ENCODE measurements at places on chromosomes 11 and 22.

- no peak for DNase-seq
These were observed 90.4 kb upstream of the CLPB start for GRCh38 chr11:72524711-72525110.

- no peak for DNase-seq
These were observed 200.2 kb downstream of the BRD1 start for GRCh38 chr22:49627217-49628181.

GRCh38 chr11:45392591-45393091, 106.5 kb upstream of the SYT13 start:
- DNase-seq: no peak

DNA sequence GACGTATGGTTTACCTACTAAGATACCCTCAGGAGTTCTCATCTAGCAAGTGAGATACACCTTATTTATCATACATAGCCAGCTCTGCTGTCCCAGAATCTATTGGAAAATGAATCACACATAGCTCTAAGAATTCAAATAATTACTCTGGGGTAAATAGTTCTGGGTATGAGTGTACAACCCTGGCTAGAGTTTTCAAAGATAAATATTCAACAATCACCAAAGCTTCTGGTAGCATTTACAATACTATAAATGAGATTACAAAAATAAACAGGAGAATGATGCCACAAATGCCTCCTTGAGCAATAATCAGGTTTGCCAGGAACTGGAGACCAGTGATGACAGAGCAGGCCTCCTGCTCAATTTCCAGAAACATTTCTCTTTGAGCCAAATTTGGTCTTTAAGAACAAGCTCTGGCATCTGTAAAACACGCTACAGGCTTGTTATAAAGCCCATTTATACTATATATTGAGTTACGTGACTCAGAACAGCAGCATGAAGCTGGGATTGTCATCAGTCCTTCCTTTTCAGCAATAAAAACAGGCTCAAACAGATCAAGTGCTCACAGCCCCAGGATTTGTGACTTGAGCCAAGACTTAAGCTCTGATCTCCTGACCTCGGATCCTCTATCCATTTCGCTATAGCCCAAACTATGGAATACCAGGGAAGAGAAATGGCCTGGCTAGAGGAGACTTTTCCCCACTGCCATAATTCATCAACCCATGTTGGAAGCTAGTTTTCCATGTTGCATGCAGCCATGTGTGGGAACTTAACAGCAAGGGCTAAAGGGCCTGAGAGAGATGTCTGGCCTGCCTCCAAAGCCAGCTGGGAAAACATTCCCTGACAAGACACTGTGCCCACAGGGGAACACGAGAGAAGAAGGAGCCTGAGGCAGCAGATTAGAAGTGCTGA, 19.7 kb downstream of the RAB30 start:
- no peak for DNase-seq

DNA sequence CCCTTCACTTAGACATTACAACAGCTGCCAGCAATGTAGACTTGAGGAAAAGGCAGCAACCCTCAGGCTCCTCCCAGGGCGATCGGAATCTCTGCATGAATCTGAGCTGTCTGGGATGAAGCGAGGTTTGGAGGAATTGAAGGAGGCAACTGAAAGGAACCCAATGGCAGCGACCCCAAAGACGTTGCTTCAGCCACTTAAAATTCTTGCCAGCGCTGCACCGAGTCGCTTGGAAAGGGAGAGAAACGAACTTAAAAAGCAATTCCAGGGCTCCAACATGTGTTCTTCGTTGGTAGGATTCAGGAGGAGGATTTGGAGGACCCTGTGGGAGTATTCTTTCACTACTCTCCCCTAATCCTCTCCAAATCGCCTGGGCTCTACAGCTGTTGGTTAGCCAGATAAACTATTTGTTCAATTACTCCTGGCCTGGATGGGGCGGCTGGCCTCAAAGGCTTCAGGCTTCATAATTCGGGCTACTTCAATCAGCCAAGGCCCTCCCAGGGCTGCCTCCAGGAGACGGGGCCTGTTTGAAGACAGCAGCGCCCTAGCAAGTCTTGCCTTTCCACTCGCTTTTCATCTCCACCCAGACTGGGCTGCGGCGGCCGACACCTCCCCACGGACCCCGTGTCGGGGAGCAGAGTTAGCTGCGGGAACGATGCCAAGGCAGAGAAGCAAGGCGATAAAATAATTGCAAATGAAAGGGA, 72.4 kb upstream of the TMEM45B start:
- no peak for DNase-seq

- no peak for DNase-seq
These were observed 51.9 kb downstream of the BUD13 start for GRCh38 chr11:116720895-116721294.

- no peak for DNase-seq
These were observed 18.9 kb downstream of the SGSM1 start for GRCh38 chr22:24824915-24825314.

- DNase-seq: no peak
These were observed 15.2 kb downstream of the MB start for GRCh38 chr22:35601743-35602615.

GRCh38 chr11:36426226-36426848, 83.7 kb downstream of the TRAF6 start:
- DNase-seq: no peak

GRCh38 chr11:111364503-111364902, 14.6 kb downstream of the POU2AF1 start:
- no peak for DNase-seq

GRCh38 chr22:20741634-20742581, 32.0 kb upstream of the SERPIND1 start:
- DNase-seq: peak; percentile 15

DNA sequence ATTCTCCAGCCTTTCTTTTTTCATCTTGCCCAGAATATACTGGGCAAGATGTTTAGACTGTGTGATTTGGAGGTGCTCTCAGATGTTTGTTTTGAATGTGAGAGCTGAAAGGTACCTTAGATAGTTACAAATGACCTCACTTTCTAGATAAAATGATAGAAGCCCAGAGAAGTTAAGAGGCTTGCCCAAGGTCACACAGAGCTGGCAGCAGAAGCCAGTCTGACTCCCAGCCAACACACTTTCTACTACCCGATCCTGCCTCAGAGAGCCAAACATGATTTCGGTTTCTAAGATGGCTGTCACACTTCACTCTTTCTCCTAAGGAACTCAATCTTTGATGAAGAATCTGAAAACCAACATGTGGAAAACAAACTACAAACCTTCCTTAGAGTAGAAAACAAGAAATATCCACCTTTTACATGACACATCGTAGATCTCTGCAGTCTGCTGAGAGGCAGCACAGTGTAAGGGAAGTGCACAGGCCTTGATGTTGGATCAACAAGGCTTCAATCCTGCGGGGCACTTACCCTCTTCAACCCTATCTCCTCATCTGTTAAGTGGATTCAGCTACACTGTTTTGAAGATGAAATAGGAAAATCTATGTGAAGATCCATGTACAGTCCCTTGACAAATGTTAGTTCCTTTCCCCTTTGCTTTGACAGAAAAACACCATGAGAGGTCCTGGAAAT, 58.6 kb downstream of the SYTL2 start:
- DNase-seq: no peak

DNA sequence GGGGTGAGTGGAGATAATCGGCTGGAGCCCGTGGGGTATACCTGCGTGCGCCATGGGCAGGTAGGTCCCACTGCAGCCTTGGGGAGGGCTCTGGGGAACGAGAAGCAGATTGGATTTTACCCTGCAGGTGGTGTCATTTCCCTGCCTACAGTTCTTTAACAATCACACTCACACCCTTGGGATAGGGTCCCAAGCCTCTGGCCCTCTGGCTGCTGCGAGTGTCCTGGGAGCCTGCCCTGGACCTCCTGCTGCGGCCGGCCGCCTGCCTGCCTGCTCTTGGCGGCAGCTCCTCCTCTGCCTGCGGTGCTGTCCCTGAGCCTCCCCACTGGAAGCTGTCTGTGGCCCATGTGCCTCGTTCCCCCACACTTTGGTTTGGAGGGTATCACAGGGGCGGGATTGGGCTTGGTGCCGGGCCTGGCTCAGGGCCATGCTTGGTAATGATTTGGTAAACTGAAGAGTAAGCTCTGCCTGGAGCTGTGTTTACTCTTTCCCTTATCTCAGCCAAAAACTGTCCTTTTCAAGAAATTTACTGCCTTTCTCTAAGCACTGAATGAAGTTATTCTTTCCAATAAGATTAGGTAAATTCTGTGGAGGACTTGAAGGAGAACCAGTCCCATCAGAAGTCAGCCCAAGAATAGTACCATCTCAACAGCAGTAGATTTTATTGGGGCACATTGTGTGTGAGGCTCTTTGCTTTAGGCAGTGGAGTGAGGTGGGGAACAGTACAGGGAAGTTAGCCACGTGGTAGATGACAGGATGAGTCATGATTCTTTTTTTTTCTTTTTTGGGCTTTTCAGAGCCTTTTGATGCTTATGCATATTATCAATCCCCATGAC, 53.7 kb downstream of the TBC1D22A start:
- DNase-seq: no peak

GRCh38 chr11:11335043-11335442, 18.0 kb downstream of the CSNK2A3 start:
- DNase-seq: no peak

DNA sequence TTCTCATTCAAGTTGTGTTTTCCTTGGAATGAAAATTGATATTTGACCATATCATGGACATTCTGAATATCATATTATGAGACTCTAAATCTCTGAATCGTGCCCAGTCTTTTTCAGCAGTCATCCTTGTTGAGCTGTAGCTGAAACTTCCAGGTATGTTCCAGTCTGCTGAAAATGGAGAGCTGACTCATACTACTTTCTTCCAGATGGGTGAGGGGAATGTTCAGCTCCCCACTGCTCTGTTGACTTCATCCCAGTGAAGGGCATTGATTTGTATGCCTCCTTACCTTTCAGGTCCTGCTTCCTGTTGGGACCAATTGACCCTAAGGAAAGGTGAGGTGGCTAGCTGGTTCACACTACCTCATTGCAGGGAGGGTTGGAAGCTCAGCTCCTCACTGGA, 3.5 kb downstream of the OR5P2 start:
- DNase-seq: no peak

DNA sequence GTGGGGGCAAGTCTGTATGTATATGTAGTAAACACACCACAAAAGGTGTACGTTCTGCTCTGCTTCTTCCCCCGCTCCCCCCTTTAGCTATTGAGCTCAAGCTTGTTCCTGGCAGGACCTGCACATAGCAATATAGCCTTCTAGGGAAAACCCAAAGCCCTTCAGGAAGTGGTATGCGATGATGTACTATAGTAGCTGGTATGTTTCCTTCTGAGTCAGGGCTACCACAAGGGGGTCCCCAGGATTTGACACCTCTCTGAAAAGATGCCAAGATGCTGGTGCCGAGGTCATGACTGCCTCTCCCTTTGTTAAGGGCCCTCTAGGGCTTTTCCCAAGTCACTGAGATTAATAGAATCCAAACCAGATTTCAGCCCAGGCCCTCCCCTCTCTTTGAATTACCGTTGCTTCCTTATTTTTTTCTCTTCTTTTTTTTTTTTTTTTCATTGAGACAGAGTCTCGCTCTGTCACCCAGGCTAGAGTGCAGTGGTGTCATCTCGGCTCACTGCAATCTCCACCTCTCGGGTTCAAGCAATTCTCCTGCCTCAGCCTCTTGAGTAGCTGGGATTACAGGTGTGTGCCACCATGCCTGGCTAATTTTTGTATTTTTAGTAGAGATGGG, 268.4 kb downstream of the ETS1 start:
- DNase-seq: peak; percentile 66

GRCh38 chr11:617912-618682, 2.3 kb upstream of the IRF7 start:
- DNase-seq: no peak

DNA sequence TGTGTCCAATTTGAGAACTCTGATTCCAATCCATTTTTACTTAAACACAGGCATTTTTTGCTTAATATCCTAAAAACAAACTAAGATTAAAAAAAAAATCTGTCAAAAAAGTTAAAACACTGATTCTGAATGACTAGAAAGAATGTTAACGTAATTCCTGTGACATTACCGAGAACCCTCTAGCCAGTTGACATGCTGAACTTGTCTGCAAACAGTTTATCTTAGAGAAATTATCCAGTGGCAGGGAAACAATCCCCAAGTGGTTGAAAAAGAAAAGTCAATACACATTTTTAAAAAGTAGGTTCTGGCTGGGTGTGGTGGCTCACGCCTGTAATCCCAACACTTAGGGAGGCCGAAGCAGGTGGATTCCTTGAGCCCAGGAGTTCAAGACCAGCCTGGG, 11.6 kb downstream of the KMT5B start:
- no peak for DNase-seq

GRCh38 chr11:78402847-78403246, 14.8 kb downstream of the GAB2 start:
- no peak for DNase-seq

DNA sequence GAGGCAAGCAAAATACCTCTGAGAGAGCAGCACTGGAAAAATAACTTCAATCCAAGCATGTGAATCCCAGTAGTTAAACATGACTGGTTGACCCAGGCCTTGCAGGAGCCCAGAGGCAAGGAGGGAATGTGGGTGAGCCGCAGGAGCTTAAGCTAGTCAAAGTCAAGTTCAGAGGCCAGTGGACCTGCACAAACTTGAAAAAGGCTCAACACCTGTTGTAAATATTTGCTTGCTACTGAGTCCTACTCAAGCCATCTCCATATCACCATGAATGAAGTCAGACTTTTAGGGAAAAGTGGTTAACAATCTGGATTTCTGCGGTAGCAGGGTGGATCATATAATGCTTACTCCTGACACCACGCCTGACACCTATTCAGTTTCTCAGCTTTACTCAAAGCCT, 4.8 kb upstream of the CAT start:
- no peak for DNase-seq

DNA sequence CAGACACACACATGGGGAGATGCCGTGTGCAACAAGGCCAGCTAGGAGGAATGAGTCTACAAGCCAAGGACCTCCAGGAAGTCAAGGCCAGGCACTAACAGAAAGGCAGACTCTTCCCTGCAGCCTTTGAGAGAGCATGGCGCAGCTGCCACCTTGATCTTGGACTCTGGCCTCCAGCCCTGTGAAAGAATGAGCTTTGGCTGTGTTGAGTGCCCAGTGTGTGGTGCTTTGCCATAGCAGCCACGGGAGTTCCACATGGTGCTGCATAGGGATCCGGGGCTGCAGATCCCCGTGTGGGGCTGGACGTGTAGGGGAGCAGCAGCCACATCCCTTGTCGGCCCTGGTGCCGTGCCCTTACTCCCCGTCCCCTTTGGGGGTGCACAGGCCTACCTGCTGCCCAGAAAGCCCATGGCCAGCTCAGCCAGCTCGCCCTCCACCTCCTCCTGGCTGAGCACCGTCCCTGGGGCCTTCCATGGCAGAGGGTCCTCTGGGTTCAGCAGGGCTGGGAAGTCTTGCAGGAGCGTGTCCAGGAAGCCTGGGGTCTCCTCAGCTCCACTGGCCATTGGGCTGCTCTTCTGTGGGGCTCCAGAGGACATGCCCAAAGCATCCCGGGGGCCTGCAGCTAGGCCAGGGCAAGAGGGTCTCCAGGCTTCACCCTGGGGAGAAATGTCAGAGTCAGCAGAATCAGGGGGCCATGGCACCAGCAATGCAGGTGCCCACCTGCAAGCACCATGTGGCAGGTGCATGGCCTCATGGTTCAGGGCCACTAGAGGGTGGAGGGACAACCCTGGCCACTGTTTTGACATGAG, 7.0 kb downstream of the PPM1F start:
- DNase-seq: no peak

GRCh38 chr11:65945941-65946558, 770 bp downstream of the TSGA10IP start:
- no peak for DNase-seq

Measured in effector memory CD4-positive, alpha-beta T cell (primary cell).